ENCODE measurements at places on chromosomes 3 and 15.

GRCh38 chr3:98991393-98991792 is 89.9 kb upstream of the DCBLD2 start:
- no peak for DNase-seq

- no peak for DNase-seq
These were observed 250.5 kb upstream of the RORA start for GRCh38 chr15:61479613-61480012.

- no peak for DNase-seq
These were observed 98.2 kb upstream of the CHD2 start for GRCh38 chr15:92801774-92802464.

DNA sequence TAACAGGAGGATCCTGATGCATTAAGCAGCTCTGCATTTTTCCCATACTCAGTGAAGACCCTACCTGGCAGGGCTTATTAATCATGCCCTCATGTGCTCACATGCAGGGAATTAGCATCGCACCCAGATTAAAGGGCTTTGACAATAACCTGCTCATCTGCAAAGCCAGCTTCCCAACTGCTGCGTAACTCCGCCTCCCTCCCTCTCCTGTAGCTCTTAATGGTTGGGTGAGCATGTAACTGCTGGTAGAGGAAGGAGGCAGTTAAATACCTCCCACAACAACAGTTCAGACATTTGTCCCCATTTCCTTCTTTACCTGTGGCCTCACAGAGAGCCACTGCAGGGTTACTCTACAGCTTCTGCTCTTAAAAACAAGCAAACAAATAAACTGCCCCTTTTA is 203.6 kb upstream of the WNT5A start:
- no peak for DNase-seq

DNA sequence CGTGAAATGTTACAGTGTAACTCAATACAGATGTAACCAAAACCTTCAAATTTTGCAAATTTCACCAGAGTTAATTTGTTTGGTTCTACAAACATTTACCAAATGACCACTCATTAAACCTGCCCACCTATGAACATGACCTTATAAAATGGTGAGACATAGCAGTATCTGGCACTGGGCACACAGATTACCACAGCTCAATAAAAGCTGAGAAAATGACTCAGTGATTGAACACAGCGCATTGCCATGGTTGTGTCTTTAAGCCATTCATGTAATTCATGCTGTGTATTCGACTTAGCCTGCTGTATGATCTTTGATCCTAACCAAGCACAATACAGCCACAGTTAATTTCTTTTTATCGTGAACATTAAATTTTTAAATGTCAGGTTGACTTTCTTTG is 11.3 kb downstream of the PPARG start:
- no peak for DNase-seq

- no peak for DNase-seq
These were observed 72.0 kb upstream of the TTBK2 start for GRCh38 chr15:42992626-42993025.

GRCh38 chr15:72451224-72451623 is 22.9 kb upstream of the ARIH1 start:
- DNase-seq, result no peak
